ENCODE measurements at places on chromosomes 6 and 20. TPM values are rescaled to one million over a fixed set of nuclear protein-coding genes. Genes with fewer than 3 reads are reported as not detected.

GRCh38 chr20:35437599-35437998, 429 bp downstream of the GDF5 start:
- H3K36me3 ChIP-seq, result no peaks in the 10 kb centered on the region
- peaks cover 3% of the 10 kb centered on the region for H3K27me3 ChIP-seq
- H3K27ac ChIP-seq, result no peak overlapping the region
- H3K4me1 ChIP-seq, result peaks cover 8% of the 10 kb centered on the region
- no peak for DNase-seq
- H3K4me3 ChIP-seq, result no peak overlapping the region

DNA sequence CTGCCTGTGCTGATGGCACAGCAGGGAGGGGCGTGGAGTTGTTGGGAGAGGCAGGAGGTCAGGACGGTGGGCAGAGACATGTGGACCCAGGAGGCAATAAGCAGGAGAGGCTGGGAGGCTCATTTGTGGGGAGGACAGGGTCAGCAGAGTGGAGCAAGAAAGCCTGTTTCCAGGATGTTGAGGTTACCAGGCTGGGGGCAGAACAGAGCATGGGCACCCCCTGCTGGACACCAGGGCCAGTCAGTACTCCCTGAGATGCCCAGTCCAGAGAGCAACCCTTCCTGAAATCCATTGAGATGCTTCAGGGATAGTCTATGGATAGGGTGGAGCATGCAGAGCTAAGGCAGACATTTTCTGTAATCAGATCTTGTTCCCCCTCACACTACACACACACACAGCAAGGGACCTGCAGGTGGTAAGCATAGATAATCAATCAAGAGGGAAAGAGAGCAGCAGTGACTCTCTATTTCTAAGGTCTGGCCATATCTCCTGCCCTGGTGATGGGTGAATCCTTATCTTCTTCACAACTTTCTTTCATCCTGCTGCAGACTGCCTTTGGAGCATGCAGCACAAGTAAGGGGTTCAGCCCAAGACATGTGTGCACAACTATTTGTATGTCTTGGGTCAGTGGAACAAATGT, 41.7 kb downstream of the MOCS1 start:
- no peak overlapping the region for H3K27ac ChIP-seq
- peak; percentile 60 for DNase-seq

DNA sequence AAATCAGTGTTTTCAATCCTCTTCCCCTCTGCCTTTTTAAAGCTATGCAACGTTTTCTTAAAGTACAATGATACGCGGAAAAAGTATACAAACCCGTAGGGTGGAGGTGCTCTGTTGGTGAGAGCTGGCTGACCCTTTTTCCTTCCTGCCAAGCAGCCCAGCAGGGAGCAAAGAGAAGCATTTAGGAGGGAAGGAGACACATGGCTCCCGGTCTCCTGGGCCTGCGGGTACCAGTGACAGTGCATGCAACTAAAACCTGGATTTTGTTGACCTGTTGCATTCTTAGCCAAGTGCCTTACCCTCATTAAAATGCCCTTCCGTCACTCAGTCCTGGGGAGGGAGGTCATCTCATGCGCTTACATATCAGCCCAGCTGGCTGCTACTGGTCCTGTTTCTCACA, 87.2 kb downstream of the SLX4IP start:
- H3K4me3 ChIP-seq, result no peak overlapping the region
- H3K27me3 ChIP-seq, result no peaks in the 10 kb centered on the region
- no peak for DNase-seq
- no peak overlapping the region for H3K27ac ChIP-seq
- H3K36me3 ChIP-seq, result no peaks in the 10 kb centered on the region

DNA sequence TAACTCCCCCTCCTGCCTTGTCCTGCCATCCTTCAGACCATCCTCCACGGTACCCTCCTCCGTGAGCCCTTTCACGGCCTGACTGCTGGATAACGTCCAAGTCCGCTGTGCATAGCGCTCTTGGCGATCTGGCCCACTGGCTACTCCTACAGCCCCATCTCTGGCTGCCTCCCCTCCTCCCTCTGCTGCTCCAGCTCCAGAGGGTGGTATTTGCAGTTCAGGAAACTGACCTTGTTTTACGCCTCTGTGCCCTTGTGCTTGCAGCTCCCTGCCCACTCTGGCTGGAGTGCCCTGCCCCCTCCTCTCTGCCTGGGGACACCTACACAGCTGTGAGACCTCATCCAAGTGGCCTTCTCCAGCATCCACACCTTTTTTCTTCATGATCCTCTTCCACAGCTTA, 6.5 kb upstream of the RREB1 start:
- no peaks in the 10 kb centered on the region for H3K27me3 ChIP-seq
- H3K27ac ChIP-seq, result no peak overlapping the region
- no peak for DNase-seq
- H3K4me3 ChIP-seq, result no peak overlapping the region
- no peaks in the 10 kb centered on the region for H3K36me3 ChIP-seq

BPIFA1 gene
- total RNA-seq, result not detected

DNA sequence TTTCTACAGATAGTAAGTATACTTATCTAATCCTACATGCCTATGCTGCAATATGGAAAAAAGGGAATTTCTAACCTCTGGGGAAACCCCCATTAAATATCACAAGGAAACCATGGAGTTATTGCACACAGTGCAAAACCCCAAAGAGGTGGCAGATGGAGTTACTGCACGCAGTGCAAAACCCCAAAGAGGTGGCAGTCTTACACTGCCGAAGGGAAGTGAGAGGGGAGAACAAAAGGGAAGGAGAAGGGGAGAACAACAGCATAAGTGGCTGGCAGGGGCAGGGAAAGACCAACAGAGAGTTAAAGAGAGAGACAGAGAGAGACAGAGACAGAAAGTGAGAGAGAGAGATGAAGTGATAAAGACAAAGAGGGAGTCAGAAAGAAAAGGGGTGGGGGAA, 43.8 kb upstream of the EIF2S2 start:
- H3K4me1 ChIP-seq, result peaks cover 6% of the 10 kb centered on the region
- H3K36me3 ChIP-seq, result no peaks in the 10 kb centered on the region
- no peak for DNase-seq
- H3K4me3 ChIP-seq, result no peak overlapping the region
- peaks cover 17% of the 10 kb centered on the region for H3K27me3 ChIP-seq
- peak overlapping the region; percentile 49 for H3K27ac ChIP-seq

DNA sequence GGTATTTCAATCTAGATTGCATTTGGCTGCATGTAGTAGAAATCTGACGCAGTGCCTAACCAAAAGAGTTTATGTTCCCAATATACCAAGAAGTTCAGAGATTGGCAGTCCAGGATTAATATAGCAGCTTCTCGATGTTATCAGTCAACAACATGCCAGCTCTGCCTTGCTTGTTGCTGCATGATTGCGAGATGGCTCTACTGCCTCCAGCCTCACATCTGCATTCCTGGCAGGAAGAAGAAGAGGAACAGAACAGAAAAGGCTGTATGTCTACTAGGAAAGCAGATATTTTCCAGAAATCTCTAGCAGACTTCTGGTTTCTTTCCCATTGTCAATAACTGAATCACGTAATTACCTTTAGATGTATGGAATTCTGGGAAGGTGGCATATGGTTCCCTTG, 60.8 kb downstream of the SLC35D3 start:
- peaks cover 8% of the 10 kb centered on the region for H3K4me1 ChIP-seq
- DNase-seq, result no peak
- H3K4me3 ChIP-seq, result no peak overlapping the region
- H3K36me3 ChIP-seq, result no peaks in the 10 kb centered on the region
- H3K27me3 ChIP-seq, result peaks cover 3% of the 10 kb centered on the region

GRCh38 chr6:27771235-27771634, 141.0 kb downstream of the OR2B2 start:
- DNase-seq, result no peak
- H3K4me3 ChIP-seq, result no peak overlapping the region
- H3K4me1 ChIP-seq, result peaks cover 7% of the 10 kb centered on the region
- peaks cover 5% of the 10 kb centered on the region for H3K36me3 ChIP-seq
- peaks cover 28% of the 10 kb centered on the region for H3K27me3 ChIP-seq
- H3K27ac ChIP-seq, result no peak overlapping the region

DNA sequence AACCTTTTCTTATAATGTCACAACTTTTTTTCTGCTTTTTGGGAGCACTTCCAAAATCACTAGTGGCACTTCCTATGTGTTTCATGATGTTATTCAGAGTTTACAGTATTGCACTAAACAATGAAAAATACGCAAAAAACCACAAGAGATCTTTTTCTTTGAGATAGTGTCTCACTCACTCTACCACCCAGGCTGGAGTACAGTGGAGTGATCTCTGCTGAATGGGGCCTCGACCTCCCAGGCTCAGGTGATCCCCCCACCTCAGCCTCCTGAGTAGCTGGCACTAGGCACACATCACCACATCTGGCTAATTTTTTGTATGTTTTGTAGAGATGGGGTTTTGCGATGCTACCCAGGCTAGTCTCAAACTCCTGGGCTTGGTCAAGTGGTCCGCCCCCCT, 158.7 kb downstream of the COL21A1 start:
- H3K27me3 ChIP-seq, result no peaks in the 10 kb centered on the region
- H3K4me3 ChIP-seq, result no peak overlapping the region
- DNase-seq, result no peak

GRCh38 chr6:91718198-91718597, 1131.3 kb upstream of the MAP3K7 start:
- H3K4me3 ChIP-seq, result no peak overlapping the region
- H3K4me1 ChIP-seq, result peaks cover 3% of the 10 kb centered on the region
- H3K27me3 ChIP-seq, result no peaks in the 10 kb centered on the region
- DNase-seq, result no peak
- H3K36me3 ChIP-seq, result no peaks in the 10 kb centered on the region

DNA sequence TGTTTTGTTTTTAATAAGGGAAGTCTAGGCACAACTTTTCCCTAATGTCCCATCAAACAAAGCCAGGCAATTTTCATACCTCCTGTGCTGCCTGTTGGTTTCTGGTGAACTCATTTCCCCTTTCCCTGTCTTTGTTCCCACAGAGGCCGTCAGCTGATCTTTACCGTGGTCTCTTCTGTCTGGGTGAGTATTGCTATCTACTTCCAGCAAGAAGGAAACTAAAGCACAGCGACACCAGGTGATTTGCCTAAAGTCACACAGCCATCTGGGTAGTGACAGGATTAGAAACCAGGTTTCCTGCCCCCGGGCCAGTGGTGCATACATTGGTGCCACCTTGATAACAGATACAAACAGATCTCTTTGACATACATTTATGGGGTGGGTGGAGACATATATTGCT, 59.6 kb downstream of the RAB44 start:
- DNase-seq, result no peak
- no peaks in the 10 kb centered on the region for H3K4me1 ChIP-seq
- H3K36me3 ChIP-seq, result no peaks in the 10 kb centered on the region
- H3K27ac ChIP-seq, result no peak overlapping the region
- H3K4me3 ChIP-seq, result no peak overlapping the region

GRCh38 chr6:68069921-68070710, 565.0 kb upstream of the ADGRB3 start:
- no peaks in the 10 kb centered on the region for H3K4me1 ChIP-seq
- H3K36me3 ChIP-seq, result no peaks in the 10 kb centered on the region

GRCh38 chr6:56495654-56496053, 147.0 kb downstream of the DST start:
- H3K4me1 ChIP-seq, result peaks cover 6% of the 10 kb centered on the region
- H3K27me3 ChIP-seq, result no peaks in the 10 kb centered on the region
- H3K36me3 ChIP-seq, result peaks cover 42% of the 10 kb centered on the region
- no peak overlapping the region for H3K27ac ChIP-seq
- no peak for DNase-seq
- no peak overlapping the region for H3K4me3 ChIP-seq

UST gene
- total RNA-seq, result 2.9 TPM

DNA sequence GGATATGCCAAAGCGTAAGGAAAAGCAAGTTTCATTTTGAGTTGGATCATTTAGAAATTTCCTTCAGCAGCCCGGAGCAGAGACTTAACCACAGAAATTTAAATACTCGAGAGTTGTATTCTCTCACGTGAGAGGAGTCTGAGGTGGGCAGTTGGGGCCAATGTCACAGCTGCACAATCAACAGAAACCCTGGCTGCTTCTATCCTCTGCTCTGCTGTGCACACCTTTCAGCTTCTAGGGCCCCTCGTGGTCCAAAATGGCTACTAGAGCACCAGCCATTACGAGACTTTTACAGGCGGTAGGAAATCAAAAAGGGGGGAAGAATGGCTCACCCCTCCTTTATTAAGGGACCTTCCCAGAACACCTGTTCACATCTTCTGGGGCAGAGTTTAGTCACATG, 153.9 kb downstream of the TAF4 start:
- no peaks in the 10 kb centered on the region for H3K36me3 ChIP-seq
- DNase-seq, result no peak
- no peak overlapping the region for H3K4me3 ChIP-seq
- H3K27me3 ChIP-seq, result peaks cover 5% of the 10 kb centered on the region
- no peaks in the 10 kb centered on the region for H3K4me1 ChIP-seq

DNA sequence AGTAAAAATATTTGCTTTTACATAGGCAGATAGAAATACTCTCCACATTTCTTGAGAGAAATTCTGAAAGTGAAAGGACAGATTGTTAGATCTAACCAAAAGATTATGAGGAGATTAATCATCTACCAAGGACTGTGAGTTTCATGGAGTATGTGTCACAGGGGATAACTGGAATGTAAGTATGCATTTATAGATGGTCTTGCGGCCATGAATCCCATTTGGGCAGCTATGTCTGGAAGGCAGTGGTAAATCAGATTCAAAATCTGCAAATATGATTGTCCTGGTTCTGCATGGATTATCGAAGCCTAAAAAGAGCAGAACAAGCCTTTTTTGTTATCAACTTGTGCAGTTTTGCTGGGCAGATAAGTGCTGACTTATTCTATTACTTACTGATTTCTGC, 293.8 kb downstream of the RFPL4B start:
- DNase-seq, result no peak
- no peaks in the 10 kb centered on the region for H3K27me3 ChIP-seq
- H3K27ac ChIP-seq, result no peak overlapping the region
- no peaks in the 10 kb centered on the region for H3K36me3 ChIP-seq

SNAI1 gene
- total RNA-seq, result 1.7 TPM

TFAP2C gene
- total RNA-seq, result 0.50 TPM

OPN5 gene
- total RNA-seq, result 0.09 TPM

VWA7 gene
- 9.5 TPM for total RNA-seq

- H3K36me3 ChIP-seq, result no peaks in the 10 kb centered on the region
- H3K27ac ChIP-seq, result no peak overlapping the region
- H3K4me1 ChIP-seq, result peaks cover 2% of the 10 kb centered on the region
- H3K4me3 ChIP-seq, result no peak overlapping the region
Measured at GRCh38 chr6:122184401-122184827, 215.0 kb upstream of the HSF2 start.

LRFN2 gene
- 0.14 TPM for total RNA-seq

PIM1 gene
- total RNA-seq, result 19.7 TPM

GRCh38 chr6:140364916-140365315, 990.5 kb upstream of the CITED2 start:
- peaks cover 3% of the 10 kb centered on the region for H3K36me3 ChIP-seq
- no peak overlapping the region for H3K4me3 ChIP-seq
- no peak overlapping the region for H3K27ac ChIP-seq
- DNase-seq, result no peak
